ENCODE measurements at places on chromosomes 5 and 9. TPM values are rescaled to one million over a fixed set of nuclear protein-coding genes. Genes with fewer than 3 reads are reported as not detected.

Gene SGCD
- 4.4 TPM for total RNA-seq

Gene LCN9
- total RNA-seq = not detected

Gene SLC34A1
- 0.47 TPM for total RNA-seq

Gene ENC1
- 3.8 TPM for total RNA-seq

Gene FOXD4L5
- 0.30 TPM for total RNA-seq

Gene C9orf153
- not detected for total RNA-seq

Gene DBN1
- total RNA-seq = 51.1 TPM

Gene GPR21
- total RNA-seq = 0.68 TPM

GRCh38 chr9:92535940-92536850 lies at the start of gene ECM2:
TSS of gene ECM2 (minus strand) at chr9:92535990. CDS start at chr9:92522866, 13,124 bp downstream.
- DNase-seq = no peak

- DNase-seq = no peak
Measured at GRCh38 chr9:116067566-116067965, 86.0 kb upstream of the PAPPA start.

- DNase-seq = no peak
Measured at GRCh38 chr9:121888438-121888775, 204.7 kb downstream of the TTLL11 start.

DNA sequence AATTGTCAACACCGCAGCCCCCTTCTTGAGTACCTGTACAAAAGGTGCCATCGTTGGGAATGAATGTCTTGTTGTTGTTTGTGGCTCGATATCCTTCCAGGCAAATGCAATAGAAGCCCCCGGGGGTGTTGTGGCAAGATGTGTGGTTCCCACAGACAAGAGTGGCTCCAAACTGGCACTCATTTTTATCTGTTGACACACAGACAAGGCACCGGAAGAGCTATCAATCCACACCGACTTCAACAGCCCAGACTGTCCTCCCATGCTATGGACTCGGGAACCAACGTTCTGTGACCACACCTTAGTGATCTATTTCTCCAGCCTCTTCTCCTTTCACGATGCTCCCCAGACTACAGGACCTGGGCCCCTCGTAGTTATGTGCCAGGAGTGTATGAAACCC lies 25.9 kb downstream of the SUSD1 start:
- DNase-seq = no peak

DNA sequence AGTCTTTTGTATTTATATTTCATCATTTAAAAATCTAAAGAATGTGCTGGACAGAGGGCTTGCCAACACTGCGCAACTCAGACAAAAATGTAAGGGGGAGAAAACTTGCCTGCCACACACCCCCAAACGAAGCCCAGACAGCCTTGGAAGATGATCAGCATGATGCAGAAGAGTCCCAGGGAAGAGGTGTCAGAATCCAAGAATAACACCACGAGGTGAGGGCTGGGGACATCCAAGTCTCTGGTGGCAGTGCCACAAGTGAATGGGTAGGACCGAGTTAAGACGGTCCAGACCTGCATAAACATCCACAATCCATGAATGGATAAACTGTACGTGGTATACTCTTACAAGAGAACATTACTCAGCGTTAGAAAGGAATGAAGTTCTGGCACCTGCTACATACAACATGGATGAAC lies 10.4 kb downstream of the EPB41L4B start:
- DNase-seq = no peak

DNA sequence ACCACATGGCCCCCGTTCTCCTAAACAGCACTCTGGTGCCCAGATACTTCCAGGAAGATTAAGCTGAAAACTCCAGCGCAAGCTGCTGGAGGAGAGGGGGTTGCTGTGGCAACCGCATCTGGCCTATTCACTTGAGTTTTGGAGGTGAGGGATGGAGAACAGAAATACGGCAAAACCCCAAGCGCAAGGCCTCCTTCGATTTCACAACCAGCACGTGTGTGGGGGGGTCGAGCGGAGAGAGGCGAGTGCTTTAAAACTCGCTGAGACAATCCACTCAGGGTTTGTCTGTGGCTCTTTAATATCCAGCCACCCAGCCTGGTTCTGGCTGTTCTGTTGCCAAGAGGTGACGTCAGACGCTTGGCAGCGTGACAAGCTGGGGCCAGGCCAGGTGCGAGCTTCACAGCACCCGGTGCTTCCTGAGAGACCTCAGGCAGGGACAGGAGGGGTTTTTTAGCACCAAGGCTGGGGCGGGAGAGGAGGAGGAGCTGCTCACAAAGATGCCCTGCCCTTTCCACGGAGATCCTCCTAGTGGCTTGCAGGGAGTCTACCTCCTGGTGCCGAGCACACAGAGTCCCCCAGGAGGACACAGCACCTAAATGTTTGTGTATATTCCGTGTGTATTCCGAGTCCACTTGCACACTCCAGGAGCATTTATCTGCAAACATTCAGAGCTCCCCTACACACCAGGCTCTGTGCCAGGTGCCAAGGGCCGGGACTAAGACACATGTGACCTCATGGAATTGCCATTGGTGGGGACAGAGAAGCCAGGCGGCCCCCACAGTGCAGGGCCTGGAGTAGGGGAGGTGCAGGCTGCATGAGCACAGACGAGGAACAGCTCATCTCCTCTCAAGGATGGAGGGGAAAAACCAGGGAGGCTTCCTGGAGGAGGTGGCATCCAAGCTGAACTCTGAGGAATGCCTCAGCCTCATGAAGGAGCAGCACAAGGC lies 194.6 kb downstream of the OLFM1 start:
- DNase-seq = no peak

DNA sequence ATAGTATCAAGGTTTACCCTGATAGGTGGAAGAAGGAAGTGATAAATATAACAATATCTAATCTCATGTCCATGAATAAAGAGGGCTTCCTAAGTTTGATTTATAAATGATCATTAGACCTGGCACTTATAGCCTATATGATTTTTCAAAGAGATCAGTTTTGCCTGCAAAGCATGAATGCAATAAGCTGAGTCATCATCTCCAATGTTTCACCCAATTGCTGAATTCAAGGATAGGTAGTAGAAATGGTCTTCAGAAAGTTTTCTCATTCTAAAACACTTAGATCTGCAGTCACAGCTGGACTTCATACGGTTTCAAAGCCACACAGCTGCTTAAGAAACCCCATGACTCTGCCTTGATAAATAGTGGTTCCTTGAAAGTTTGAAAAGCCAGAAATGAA lies 1722.8 kb downstream of the MAT2B start:
- DNase-seq = no peak

GRCh38 chr9:131762356-131762932 lies 22.6 kb upstream of the RAPGEF1 start:
- no peak for DNase-seq

DNA sequence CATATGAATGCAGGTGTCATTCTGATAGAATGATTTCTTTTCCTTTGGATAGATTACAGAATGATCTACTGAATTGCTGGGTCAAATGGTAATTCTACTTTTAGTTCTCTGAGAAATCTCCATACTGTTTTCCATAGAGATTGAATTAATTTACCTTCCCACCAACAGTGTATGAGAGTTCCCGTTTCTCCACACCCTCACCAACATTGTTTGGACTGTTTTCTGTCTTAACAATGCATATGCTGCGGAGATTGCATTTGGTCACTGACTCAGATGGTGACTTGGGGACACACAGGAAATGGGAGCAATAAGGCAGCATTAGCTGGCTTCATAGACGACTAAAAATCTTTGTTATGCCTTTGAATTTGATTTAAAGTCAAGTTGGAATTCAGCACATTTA lies 95.9 kb downstream of the CDH6 start:
- DNase-seq = no peak

DNA sequence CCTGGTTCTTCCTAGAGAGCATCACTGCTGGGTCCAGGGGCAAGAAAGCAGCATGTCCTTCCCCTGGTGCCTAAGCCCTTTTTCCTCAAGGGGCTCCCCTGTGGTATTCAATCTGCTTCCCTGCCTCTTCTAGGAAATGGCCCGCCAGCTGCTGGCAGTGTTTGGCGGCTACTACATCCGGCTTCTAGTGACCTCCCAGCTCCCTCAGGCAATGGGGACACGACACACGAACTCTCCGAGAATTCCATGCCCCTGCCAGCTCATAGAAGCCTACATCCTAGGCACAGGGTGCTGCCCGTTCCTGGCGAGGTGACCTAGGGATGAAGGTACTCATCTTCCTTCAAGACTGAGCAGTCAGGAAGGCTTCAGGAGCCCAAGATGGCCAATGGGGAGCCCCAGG lies 14.6 kb downstream of the TEX53 start:
- no peak for DNase-seq

- DNase-seq = no peak
Measured at GRCh38 chr5:171573451-171574225, 154.2 kb downstream of the FGF18 start.

- DNase-seq = no peak
Measured at GRCh38 chr9:129258124-129258822, 80.2 kb upstream of the IER5L start.

GRCh38 chr9:123225374-123225813 lies 43.0 kb downstream of the STRBP start:
- no peak for DNase-seq

DNA sequence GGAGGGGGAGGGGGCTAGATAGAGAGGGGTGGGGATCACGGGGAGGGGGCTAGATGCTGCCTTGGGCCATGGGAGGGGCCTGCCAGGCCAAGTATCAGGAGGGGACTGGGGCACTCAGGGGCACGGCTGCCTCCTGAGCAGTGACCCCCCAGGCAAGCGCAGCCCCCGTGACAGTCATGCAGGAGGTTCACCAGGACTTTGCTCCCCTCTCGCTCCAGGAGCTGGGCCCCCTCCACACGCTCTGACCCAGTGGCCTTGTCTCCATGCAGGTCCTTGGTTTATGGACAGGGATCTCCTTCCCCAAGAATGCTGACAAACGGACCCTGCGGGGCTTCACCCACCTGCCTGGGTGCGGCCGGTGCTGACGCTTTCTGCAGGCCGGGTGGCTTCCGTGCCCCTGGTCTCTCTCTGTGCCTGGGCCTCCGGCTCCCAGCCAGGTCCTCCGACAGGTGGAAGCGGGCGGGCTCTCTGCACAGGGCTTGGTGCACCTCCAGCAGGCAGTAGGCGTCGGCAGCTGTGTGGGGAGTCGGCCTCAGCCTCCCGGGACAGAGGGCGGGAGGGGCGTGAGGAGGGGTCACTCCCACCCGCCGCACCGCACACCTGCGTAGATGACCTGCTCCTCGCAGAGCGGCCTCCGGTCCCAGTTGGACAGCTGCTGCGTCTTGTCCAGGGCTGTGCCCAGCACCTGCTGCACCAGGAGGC lies 46.8 kb upstream of the NRARP start:
- no peak for DNase-seq

DNA sequence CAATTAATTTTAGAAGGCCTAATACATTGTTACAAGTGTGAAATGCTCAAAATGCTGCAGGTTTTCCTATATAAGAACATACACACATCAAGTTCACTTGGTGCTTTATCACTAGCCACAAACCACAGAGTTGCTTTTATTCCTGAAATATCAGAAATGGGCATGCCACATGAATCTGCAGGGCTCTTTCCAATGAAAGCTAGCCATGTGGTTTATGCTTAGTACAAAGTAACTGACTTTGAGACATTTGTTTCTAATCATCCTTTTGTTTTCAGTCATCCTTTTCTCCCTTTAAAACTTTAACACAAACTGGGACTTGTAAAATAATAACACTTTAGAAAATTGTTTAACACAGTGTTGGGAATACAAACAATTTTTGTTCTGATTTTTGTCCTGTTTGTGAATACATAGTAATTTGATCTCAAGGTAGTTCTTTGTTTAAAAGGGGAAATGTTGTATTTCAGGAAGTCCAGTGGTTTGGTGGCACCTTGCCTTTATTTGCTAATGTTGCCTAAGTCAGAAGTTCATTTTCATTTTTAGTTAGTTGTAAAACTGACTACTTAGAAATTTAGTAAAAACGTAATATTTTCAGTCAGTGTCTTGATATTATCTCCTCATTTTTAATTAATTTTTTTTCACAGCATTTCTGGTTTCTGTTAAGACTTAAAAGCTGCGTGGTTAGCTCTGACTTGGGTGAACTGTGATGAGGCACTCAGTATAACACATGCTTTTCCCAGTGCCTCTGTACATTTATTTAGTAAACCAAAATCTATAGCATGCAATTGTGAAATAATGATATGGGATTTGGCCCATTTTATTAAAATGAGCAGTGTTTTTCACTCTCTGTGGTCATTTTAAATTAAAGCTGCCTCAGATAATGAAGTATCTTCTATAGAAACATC lies 18.6 kb downstream of the PRDM6 start:
- DNase-seq = no peak

DNA sequence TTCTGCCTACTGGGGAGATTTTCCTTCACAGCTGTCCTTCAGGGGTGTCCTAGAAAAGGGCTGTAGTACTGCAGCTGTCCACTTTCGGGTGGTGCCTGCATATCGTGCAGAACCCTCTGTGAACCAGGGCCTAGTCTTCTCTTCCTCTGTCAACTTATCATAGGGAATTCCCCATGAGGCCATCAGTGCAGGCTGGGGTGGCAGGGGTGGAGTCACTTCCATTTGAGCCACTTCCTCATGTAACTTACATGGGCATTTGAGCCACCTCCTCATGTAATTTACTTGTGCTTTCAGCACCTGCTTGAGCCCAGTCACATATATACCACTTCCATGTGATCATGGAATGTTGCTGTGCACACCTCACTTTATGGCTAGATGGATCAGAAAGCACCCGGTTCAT lies 742.0 kb upstream of the RGMB start:
- no peak for DNase-seq

- DNase-seq = no peak
Measured at GRCh38 chr9:107989544-107989943, 500.0 kb upstream of the KLF4 start.

GRCh38 chr5:95861864-95862561 lies 39.5 kb upstream of the GLRX start:
- DNase-seq = no peak

All from esophagus squamous epithelium (tissue), 5 donors.